T-helper 2 cell (primary cell): ENCODE measurements at places on chromosomes 11 and 22.

DNA sequence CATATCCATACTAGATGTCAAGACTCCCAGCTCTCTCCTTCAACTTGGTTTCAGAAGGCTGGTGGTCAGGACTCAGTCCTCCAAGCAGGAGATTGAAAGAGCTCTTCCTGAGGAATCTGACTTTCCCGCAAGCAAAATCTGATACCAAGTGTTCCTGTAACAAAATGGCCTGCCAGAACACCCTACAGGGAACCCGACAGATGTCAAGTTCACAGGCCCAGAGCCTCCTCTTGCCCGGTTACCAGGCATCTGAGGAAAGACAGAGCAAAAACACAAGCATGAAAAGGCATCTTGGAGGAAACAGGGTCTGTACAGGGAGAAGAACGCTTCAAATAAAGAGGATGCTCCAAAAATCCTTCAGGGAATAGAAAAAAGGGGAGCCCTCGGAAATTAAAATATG, 8.7 kb upstream of the KCNJ5 start:
- DNase-seq = no peak

DNA sequence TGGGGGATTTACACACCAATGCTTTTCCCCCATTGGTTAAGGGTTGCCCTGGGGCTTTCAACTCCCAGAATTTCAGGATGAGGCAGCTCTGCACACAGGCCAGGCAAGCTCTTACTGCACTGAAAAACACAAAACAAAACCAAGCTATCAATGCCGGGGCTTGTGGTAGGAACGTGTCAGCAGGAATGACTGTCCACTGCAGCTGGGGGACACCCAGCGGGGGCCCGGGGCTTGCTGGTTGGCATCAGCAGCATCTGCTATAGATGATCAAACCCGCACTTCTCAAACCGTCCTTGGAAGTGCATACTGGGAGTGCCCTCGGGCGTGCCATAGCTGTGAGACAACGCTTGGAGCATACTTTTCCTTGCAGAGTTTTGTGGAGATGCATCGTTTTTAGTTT, 7.7 kb downstream of the TP53AIP1 start:
- DNase-seq = no peak

- DNase-seq = no peak
Observed at GRCh38 chr11:123410218-123410549, 19.9 kb upstream of the GRAMD1B start.

DNA sequence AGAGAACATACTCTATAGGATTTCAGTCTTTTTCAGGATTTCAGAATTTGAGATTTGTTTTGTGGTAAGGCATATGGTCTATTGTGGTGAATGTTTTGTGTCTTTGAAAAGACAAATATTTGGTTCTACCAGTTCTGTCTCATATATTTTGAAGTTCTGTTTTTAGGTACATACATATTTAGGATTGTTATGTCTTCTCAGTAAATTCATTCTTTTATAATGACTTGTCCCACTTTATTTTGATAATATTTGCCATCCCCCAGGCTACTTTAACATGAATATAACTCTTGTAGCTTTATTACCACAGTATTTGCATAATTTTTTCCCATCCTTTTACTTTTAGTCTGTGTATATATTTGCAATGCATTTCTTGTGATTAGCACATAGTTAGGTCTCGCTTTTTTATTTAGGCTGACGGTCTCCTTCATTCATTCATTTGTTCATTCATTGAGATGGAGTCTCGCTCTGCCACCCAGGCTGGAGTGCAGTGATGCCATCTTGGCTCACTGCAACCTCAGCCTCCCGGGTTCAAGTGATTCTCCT, 32.1 kb downstream of the MTMR3 start:
- DNase-seq = no peak

DNA sequence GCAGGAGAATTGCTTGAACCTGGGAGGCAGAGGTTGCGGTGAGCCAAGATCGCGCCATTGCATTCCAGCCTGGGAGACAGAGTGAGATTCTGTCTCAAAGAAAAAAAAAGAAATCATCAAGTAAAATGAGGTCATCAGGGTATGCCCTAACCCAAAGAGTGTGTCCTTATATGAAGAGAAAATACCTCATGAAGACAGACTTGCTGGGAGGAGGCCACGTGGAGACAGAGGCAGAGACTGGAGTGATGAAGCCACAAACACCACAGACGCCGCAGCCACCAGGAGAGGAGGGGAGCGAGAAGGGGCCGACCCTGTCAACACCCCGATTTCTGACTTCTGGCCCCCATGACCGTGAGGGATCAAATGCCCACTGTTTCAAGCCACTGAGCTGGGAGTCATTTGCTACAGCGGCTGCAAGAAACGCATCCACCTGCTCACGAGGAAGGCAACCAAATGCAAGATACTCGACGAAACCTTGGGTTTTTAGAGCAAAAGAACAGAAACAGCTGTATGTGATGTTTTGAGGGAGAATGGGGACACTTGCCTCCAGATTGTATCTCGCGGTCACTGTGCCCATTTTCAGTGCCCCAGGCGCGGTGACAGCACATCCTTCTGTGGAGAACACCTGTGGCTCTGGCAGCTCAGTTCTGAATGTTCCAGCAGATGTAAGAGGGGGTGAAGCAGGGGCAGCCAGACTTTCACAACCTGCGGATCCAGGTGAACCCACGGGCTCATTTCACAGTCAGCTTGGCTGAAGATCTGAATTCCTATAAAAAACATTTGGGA, 1317.2 kb downstream of the TBC1D22A start:
- DNase-seq = no peak

- no peak for DNase-seq
Observed at GRCh38 chr11:85867751-85868150, 12.6 kb downstream of the CCDC83 start.

GRCh38 chr11:69893631-69894030, 74.4 kb upstream of the FGF3 start:
- DNase-seq = no peak

GRCh38 chr11:119787074-119787461, 58.1 kb upstream of the NECTIN1 start:
- no peak for DNase-seq

- no peak for DNase-seq
Observed at GRCh38 chr11:35815556-35816315, 128.1 kb upstream of the LDLRAD3 start.

DNA sequence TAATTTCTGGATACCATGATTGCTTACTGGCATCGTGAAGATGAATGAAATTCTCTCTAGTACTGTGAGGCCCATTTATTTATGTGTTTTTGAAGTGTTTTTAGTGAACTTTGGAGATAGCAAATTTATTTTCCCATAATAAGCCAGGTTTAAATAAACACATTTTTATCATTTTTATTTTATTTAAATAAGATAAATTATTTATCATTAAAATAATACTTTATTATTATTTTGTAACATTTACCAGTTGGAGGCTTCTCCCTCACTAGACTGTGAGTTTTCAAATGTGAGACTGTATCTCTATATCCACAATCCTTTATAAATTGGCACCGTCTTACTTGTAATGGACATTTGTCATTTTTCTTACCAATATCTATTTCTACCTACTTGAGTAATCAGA, 351.7 kb downstream of the METTL15 start:
- DNase-seq = no peak

- no peak for DNase-seq
Observed at GRCh38 chr22:43377896-43378704, 33.7 kb upstream of the MPPED1 start.

DNA sequence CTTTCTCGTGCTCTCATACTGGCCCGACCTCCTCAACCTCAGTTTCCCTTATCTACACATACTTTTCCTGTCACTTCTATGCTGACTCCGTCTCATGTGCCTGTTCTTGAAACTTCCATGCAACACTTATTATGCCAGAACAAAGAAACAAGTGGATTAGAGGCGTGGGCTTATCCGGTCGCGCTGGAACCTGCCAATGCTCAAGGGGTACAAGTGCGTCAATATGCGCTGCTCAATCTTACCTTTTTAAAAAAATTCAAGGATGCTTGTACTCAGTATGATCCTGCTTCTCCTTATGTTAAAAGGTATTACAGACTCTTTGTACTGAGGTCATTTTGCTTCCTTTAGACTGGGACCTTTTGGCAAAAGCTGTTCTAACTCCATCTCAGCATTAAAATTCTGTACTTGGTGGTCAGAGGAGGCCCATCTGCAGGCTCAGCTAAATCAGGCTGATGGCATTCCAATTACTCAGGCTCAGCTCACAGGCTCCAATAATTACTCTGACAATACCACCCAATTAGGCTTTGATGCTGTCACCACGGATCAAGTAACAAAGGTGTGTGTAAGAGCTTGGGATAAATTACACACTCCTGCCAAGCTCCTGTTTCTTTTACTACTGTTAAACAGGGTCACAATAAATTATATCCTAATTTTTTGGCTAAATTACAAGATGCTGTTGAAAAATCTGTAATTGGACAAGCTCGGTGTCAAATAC, 26.3 kb upstream of the ALDH3B2 start:
- no peak for DNase-seq

DNA sequence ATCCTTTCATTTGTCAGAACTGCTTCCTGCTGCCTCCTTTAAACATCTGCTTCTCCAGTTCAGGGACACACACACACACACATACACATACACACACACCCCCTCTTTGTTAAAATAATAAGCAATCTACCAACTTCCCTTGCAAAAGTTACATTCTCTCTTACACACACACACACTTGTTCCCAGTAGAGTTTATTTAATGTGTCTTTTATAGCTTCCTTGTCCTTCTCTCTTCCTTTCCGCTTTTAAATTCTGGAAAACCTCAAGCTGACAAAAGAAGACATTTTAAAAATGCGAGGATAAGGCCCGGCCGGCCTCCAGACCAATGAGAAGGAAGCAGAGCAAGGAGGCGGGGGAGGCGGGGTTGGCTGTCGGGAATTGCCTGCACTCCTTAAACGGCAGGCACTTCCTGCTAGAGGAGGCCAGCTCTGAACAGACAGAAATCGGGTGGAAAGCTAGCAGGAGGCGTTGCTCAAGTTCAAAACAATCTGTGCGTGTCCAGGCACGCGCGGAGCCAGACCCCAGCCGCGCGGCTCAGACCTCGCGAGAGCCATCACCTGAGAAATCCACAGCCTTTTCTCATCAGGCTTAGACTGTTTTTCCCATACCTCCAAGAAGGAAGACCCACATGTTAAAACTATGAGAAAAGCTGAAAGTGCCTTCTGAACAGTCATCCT, 99.9 kb downstream of the MAML2 start:
- peak; percentile 86 for DNase-seq
